ENCODE measurements at places on chromosomes 11 and 22. TPM values are rescaled to one million over a fixed set of nuclear protein-coding genes. Genes with fewer than 3 reads are reported as not detected.

Gene VPS51
- 89.5 TPM for total RNA-seq

DNA sequence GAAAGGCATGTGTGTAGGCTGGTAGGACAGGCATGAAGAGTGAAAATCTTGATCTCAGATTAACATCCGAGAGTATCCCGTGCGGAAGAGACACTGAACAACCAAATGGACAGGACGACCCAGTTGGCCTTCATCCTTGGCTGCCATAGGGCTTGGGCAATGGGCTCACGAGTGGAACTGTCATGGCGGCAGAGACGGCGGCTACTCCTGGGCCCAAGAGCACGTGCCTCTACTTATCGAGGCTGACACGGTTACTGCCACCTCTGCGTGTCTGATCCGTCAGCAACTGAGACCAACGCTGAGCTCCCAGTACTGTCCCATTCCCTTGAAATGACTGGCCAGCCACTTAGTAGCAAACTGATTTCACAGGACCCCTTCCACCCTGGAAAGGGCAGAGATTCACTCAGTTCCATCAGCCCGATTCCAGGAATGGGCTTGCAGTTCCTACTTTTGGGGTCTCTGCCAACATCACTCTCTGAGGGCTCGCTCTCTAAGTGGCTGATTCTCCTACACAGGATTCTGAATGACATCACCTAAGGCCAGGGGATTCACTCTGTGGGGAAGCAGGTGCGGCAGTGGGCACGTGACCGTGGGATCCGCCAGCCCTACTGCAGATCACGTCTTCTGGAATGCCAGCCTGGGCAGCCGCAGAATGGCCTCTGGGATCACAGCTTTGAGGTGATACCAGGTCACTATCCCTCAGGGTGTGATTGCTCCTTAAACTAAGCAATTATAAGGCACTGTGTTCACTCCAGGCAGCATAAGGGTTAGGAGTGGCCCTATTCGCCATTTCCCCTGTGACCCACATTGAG lies 97.8 kb downstream of the RPS6KA4 start:
- no peak for DNase-seq
- H3K36me3 ChIP-seq: no peaks in the 10 kb centered on the region
- no peak overlapping the region for H3K4me3 ChIP-seq
- no peaks in the 10 kb centered on the region for H3K27me3 ChIP-seq

GRCh38 chr11:128302425-128303186 lies 284.8 kb downstream of the ETS1 start:
- no peak overlapping the region for H3K4me3 ChIP-seq
- H3K36me3 ChIP-seq: no peaks in the 10 kb centered on the region
- H3K27ac ChIP-seq: no peak overlapping the region
- no peaks in the 10 kb centered on the region for H3K4me1 ChIP-seq
- H3K27me3 ChIP-seq: peaks cover 34% of the 10 kb centered on the region

- peaks cover 81% of the 10 kb centered on the region for H3K27me3 ChIP-seq
- no peak overlapping the region for H3K4me3 ChIP-seq
- no peaks in the 10 kb centered on the region for H3K36me3 ChIP-seq
- H3K27ac ChIP-seq: no peak overlapping the region
- no peak for DNase-seq
Measured at GRCh38 chr11:114170226-114170625, 110.7 kb downstream of the ZBTB16 start.

GRCh38 chr11:75823415-75823814 lies 8.4 kb downstream of the UVRAG start:
- H3K36me3 ChIP-seq: no peaks in the 10 kb centered on the region
- no peak overlapping the region for H3K27ac ChIP-seq
- H3K27me3 ChIP-seq: no peaks in the 10 kb centered on the region
- DNase-seq: no peak
- no peaks in the 10 kb centered on the region for H3K4me1 ChIP-seq
